Suprapubic skin (tissue), 4 donors: ENCODE measurements at places on chromosomes 2 and 18. TPM values are rescaled to one million over a fixed set of nuclear protein-coding genes. Genes with fewer than 3 reads are reported as not detected.

DNA sequence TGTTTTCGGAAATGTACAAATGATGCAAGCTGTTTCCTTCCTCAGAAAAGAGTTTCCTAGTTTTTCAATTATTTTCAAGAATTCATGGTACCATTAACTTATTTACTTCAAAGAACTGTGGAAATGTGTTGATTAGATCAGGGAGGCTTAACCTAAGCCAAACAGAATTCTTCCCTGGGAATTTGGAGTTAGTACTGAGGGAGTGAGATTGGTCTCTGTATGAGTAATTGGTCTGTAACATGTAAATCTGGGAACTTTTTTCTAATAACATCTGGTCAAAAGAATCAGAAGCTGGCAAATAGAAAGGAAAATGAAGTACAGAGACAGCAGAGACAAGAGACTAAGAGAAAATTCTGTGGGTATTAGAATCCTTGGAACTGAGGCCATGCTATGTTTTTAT is 145.8 kb downstream of the BABAM2 start:
- no peaks in the 10 kb centered on the region for H3K36me3 ChIP-seq
- no peak for DNase-seq
- no peak overlapping the region for H3K27ac ChIP-seq
- no peak overlapping the region for H3K4me3 ChIP-seq
- no peaks in the 10 kb centered on the region for H3K4me1 ChIP-seq

DNA sequence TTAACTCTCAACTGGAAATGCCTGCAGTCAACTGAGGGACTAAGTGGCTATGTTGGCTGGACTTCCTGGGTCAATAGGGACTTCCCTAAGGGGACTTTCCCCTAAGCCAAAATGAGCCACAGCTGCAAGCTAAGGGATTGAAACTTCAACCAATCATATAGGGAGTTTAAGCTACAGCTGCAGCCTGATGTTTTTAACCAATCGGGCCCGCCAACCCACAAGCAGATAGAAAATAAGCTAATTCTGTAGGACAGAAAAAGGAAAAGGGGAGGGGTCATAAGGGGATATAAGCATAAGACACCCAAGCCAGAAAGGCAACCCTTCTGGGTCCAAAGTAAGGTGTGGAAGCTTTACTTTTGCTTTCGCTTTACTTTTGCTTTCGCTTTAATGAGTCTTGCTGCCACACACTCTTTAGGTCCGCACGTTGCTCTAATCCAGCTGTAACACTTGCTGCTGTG is 927.5 kb downstream of the ERBB4 start:
- no peaks in the 10 kb centered on the region for H3K36me3 ChIP-seq
- no peak overlapping the region for H3K27ac ChIP-seq
- H3K27me3 ChIP-seq = no peaks in the 10 kb centered on the region
- H3K4me3 ChIP-seq = no peak overlapping the region
- H3K4me1 ChIP-seq = no peaks in the 10 kb centered on the region

- no peak for DNase-seq
- H3K27me3 ChIP-seq = no peaks in the 10 kb centered on the region
- no peak overlapping the region for H3K27ac ChIP-seq
- no peak overlapping the region for H3K4me3 ChIP-seq
- no peaks in the 10 kb centered on the region for H3K36me3 ChIP-seq
- no peaks in the 10 kb centered on the region for H3K4me1 ChIP-seq
These were observed 403.7 kb upstream of the MEIS1 start for GRCh38 chr2:66031236-66031635.

GRCh38 chr2:105396254-105397024 is 2.4 kb downstream of the FHL2 start:
- peak overlapping the region; percentile 56 for H3K4me3 ChIP-seq
- H3K27me3 ChIP-seq = peaks cover 6% of the 10 kb centered on the region
- H3K4me1 ChIP-seq = peaks cover 50% of the 10 kb centered on the region
- H3K27ac ChIP-seq = peak overlapping the region; percentile 57
- no peaks in the 10 kb centered on the region for H3K36me3 ChIP-seq

GRCh38 chr18:58608216-58608615 is 20.7 kb downstream of the ALPK2 start:
- H3K36me3 ChIP-seq = no peaks in the 10 kb centered on the region
- no peak overlapping the region for H3K27ac ChIP-seq
- H3K27me3 ChIP-seq = peaks cover 2% of the 10 kb centered on the region
- DNase-seq = no peak
- peaks cover 8% of the 10 kb centered on the region for H3K4me1 ChIP-seq

- no peaks in the 10 kb centered on the region for H3K27me3 ChIP-seq
- H3K36me3 ChIP-seq = no peaks in the 10 kb centered on the region
- H3K27ac ChIP-seq = no peak overlapping the region
- H3K4me3 ChIP-seq = no peak overlapping the region
These were observed 307.5 kb downstream of the GALR1 start for GRCh38 chr18:77557046-77557587.

DNA sequence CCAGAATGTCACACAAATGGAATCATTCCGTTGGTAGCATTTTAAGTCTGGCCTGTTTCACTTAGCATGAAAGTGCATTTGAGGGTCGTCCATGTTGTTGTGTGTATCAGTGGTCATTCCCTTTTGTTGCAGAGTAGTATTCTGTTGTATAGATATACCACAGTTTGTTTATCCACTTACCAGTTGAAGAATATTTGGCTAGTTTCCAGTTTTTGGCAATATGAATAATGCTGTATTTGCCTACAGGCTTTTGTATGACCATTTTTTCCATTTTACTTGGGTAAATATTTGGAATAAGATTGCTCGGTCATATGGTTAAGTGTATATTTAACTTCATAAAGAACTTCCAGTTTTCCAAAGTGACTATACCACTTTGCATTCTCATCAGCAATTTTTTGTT is 100.0 kb upstream of the ALPP start:
- H3K4me1 ChIP-seq = peaks cover 14% of the 10 kb centered on the region
- DNase-seq = no peak
- no peaks in the 10 kb centered on the region for H3K36me3 ChIP-seq

GRCh38 chr2:109609352-109610024 is 4.3 kb downstream of the SEPTIN10 start:
- peak overlapping the region; percentile 14 for H3K4me3 ChIP-seq
- peaks cover 67% of the 10 kb centered on the region for H3K4me1 ChIP-seq
- H3K36me3 ChIP-seq = no peaks in the 10 kb centered on the region
- no peak overlapping the region for H3K27ac ChIP-seq
- DNase-seq = no peak

DNA sequence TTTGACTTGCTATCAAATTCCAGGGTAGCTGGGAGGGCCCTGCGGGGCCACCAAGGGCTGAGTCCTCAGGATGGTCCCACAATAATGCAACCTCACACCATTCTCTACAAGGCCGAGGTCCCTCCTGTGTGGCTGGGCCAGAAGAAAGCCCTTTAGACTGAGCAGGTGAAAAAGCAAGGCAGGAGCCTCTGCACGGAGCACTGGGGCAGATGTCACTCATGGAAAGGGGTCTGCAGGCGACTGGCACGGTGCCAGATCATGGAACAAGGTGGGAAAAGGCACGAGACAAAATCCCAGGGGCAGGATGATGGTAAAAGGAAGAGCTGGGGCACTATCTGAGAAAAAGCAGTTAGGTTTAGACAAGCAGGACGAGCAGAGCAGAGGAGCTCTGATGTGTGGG is 16.1 kb downstream of the HJURP start:
- DNase-seq = no peak
- no peak overlapping the region for H3K4me3 ChIP-seq
- no peaks in the 10 kb centered on the region for H3K27me3 ChIP-seq
- H3K36me3 ChIP-seq = no peaks in the 10 kb centered on the region
- H3K27ac ChIP-seq = no peak overlapping the region

DNA sequence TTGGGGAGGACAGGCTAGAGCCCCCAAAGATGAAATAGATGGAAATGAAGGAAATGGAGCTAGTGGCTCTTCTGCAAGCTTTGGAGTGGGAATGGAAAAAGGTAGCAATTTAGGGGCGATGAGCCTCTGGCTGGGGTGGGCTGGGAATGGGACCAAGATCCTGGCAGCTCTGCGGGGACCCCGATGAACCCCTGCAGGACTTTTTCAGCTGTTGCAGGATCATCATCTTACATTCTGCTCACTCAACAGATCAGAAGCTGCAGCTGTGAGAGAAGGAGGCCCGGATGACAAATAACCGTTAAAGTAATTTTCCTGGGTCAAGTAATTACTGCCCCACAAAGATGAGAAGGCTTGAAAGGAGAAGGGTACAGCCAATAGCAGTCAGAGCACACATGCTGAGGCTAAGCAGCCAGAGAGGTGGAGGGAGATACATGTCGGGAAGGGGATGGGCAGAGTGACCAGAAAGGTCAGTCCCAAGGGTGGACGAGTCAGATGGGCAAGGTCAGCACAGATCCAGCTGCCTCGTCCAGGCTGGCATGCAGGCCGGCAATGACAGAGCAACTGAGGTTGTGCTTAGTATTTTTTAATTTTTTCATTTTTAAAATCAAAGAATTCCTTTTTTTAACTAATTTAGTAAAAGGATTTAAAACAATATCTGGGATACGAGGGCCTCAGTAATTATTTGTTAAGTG is 245.0 kb upstream of the RAB6C start:
- no peaks in the 10 kb centered on the region for H3K4me1 ChIP-seq
- H3K27ac ChIP-seq = no peak overlapping the region

- no peak overlapping the region for H3K4me3 ChIP-seq
- DNase-seq = no peak
- H3K4me1 ChIP-seq = no peaks in the 10 kb centered on the region
- no peaks in the 10 kb centered on the region for H3K36me3 ChIP-seq
- no peaks in the 10 kb centered on the region for H3K27me3 ChIP-seq
These were observed 214.6 kb upstream of the CXCR4 start for GRCh38 chr2:136332436-136333095.

- H3K36me3 ChIP-seq = peaks cover 44% of the 10 kb centered on the region
- no peaks in the 10 kb centered on the region for H3K27me3 ChIP-seq
- peaks cover 3% of the 10 kb centered on the region for H3K4me1 ChIP-seq
- no peak overlapping the region for H3K4me3 ChIP-seq
These were observed 27.5 kb downstream of the LPIN1 start for GRCh38 chr2:11773747-11774525.

Gene DSG2
- total RNA-seq = 19.5 TPM

Gene SLC9A4
- total RNA-seq = 0.36 TPM

Gene LINC00305
- not detected for total RNA-seq

Gene UGT1A9
- total RNA-seq = not detected

Gene CAPG
- 139 TPM for total RNA-seq
